ENCODE measurements at places on chromosomes 1 and 21.

GRCh38 chr1:27576806-27577227 is 27.1 kb downstream of the AHDC1 start:
- no peak for DNase-seq

DNA sequence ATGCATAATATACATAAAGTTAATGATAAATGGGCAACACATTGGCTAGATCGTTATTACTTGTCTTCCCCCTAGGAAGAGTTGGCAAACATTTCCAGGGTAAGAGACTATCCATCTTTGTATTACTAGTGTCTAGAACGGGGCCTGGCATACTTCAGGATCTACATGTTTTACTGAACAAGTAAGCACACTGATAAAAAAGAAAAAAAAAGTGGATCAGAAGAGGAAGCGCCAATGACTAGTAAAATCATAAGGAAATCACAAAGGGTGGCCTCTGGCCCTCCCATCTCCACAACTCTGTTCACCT is 482 bp downstream of the TM2D1 start:
- DNase-seq = no peak

DNA sequence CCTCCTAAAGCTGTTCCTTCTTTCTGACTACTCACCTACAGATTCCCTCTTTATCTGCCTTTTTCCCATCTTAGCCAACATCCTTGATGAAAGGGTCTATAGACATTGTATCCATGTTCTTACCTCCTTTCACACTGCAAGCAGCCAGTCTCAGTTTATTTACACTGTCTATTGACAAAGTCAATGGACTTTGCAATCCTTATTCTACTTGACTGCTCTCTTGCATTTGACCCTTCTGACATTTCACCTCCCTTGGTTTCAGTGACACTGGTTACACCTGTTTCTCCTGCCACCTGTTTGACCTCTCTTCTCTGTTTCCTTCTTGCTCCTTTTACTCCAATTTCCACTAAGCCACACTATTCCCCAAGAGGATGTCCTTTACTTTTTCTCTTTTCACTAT is 224.0 kb upstream of the SNX7 start:
- DNase-seq = no peak

GRCh38 chr1:245091171-245091621 is 63.6 kb upstream of the KIF26B start:
- DNase-seq = no peak

GRCh38 chr1:118206966-118207365 is 21.9 kb upstream of the SPAG17 start:
- DNase-seq = no peak

- DNase-seq = peak; percentile 39
These were observed 29.9 kb upstream of the ERRFI1 start for GRCh38 chr1:8055973-8056372.

- DNase-seq = peak; percentile 61
These were observed 35.7 kb upstream of the MTR start for GRCh38 chr1:236759252-236759859.

DNA sequence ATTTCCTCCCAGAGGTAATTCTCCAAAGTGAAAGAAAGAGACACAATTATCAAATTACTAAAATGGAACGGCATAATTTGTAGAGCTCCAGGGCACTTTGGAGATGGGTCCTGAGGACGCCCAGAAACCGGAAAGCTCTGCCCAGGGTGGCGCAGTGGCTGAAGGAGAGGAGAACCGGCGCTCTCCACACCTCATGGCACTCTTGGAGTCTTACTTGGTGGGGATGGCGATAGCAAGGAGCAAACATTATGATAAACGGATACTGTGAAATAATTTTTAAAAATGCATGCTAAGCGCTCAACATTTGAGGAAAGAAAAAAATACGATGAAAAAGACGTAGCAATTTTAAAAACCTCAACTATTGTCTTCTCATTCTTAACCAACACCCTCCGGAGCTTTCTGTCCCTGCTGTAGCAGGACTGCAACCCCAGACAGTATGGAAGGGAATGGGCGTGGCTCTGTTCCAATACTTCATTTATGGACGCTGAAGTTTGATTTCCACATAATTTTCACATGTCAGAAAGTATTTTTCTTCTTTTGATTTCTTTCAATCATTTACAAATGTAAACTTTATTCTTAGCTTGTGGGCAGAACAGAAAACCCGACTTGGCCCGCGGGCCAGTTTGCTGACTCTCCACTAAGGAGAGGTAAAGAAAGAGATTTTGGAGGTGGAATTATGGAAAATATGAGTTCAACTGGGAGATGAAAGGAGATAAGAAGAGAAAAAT is 1.1 kb downstream of the S100A11 start:
- peak; percentile 68 for DNase-seq

- no peak for DNase-seq
These were observed 10.6 kb upstream of the ATP6V1G3 start for GRCh38 chr1:198550941-198551524.

GRCh38 chr1:46725736-46726108 is 6.8 kb upstream of the EFCAB14 start:
- DNase-seq = no peak

GRCh38 chr1:46477153-46477929 is 12.3 kb upstream of the DMBX1 start:
- peak; percentile 67 for DNase-seq

- DNase-seq = no peak
These were observed 710.6 kb downstream of the MATN1 start for GRCh38 chr1:30012455-30013440.

DNA sequence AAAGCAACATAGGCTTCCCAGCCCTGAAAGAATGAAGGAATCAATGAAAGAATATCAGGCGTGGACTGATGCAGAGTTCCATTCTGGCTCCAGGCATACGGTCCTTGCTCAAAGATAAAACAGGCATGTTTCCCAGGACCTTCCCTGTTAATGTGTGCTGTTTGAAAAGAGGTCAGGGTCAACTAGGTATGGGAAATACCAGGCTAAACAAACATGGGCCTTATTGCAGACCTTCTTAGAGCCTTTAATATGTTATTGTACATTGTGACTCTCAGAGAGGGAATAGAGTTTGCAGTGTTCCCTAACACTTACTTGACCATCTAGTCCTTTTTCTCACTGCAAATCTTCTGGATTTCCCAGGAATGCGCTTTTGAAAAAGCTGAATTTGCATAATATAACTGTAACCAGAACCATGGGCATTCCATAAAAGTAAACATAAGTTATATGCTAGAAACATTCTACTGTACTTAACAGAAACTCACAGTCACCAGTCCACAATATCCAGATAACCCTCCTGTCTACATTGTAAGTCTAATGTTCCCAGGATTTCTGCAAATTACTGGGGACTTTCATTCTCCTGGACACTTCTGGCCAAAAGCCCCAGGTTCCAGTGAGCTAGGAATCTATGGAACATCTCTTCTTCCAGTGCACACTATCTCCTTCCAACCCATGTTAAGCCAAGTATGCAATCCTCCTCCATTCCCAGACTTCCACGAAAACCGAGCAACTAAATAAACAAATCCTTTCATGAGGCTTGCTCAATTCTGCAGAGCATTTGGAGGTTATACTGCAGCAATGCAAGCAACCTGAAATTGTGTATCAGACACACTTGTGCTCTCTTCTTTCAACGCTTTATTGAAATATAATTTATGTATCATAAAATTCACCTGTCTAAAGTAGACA is 486.6 kb downstream of the SETD4 start:
- no peak for DNase-seq
